Activated CD4-positive, alpha-beta T cell treated with anti-CD3 and anti-CD28 coated beads for 24 hours (primary cell): ENCODE measurements at places on chromosomes 12 and 14.

- DNase-seq: peak; percentile 61
Measured at GRCh38 chr12:46209914-46210872, 58.6 kb downstream of the SLC38A1 start.

GRCh38 chr12:85279449-85280164, 413 bp upstream of the ALX1 start:
- no peak for DNase-seq

- DNase-seq: no peak
Measured at GRCh38 chr14:76514213-76514998, 138.5 kb downstream of the ESRRB start.

DNA sequence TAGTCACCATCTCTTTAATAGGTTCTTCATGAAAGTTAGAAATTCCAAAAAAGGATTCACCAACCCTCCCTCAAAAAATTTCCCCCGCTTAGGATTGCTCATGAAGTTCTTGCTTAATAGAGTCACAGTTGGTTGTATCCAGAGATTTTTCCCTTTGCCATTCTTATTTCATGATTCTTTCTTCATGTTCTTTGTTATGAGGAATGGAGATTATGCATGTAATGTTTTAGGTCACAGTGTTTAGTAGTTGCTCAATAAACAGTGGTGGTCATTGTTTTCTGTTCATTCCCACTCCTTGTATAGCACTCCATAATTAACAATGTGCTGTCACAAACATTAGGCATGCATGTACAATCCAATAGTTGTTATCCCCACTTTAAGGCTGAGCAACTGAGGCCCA, 51.2 kb upstream of the RTRAF start:
- no peak for DNase-seq

DNA sequence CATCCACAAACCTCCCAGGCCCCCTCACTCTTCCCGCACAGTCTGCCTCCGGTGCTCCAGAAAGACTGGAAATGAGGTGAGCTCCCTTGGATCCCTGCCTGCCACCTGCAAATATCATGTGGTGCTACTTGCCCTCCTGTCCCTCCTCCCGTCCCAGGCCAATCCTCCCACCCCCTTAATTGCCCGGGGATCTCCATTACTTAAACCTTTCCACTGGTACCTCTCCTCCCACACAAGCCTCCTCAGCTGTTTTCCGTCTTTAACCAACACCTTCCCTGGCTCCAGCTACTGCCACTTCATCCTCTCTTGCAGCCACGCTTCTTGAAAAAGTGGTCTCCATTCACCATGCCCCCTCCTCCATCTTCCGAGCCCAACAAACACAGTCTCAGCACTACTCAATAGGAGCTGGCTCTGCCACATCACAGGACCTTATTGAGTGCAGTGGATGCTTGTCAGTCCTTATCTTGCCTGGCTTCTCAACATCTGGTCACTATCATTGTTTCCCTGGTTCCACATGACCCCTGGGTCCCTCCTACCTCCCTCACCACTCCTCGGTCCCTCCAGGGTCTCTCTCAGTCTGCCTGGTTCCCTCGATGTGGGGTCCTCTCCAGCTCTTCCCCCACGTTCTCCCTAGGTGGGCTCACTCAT, 11.5 kb downstream of the FAIM2 start:
- DNase-seq: no peak

- no peak for DNase-seq
Measured at GRCh38 chr14:42141328-42141727, 534.7 kb downstream of the LRFN5 start.

GRCh38 chr14:44803239-44803905, 158.4 kb downstream of the KLHL28 start:
- no peak for DNase-seq

DNA sequence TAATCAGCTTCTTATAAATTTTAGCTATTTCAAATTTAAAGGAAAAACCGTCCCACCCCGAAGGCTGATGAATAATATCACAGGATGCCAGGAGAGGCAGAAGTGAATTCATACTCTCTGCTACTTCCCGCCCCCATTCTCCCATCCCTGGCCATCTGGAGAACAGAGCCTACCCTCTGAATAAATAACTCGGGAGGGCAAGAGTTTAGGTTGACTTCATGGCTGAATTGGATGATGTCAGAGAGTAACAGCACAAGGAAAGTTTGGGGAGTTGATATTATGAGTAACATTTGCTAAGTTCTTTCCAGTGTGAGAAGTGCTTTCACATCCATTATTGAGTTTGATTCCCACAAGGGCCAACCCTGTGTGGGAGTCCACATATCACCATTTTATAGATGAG, 241.6 kb downstream of the EGLN3 start:
- DNase-seq: no peak

- no peak for DNase-seq
Measured at GRCh38 chr14:63781686-63782085, 53.8 kb upstream of the SGPP1 start.

DNA sequence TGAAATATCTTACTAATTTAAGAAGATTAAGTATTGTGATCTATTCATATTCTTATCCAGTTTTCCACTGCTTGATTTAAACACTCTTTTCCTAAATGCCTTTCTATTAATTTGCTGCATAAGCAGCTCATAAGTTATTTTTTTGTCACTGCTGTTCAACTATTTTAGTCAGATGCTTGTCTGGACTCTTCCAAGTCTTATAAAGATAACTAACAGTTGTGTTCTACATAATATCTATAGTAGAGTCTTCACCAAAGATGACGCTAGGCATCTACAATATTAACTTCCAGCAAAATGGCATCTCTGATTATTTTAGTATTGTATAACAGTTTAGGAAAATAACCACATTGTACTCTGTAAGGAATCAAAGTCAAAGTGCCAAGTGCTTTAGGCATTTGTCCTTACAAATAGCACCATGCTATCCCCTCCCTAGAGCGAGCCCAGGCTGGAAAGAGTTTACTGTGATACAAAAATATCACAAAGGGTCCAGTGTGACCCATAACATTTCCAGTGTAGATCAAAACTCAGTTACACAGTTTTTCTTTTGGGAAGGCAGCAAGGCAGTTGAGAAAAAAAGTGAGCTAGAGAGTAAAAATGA, 98.2 kb downstream of the DENND5B start:
- DNase-seq: no peak

DNA sequence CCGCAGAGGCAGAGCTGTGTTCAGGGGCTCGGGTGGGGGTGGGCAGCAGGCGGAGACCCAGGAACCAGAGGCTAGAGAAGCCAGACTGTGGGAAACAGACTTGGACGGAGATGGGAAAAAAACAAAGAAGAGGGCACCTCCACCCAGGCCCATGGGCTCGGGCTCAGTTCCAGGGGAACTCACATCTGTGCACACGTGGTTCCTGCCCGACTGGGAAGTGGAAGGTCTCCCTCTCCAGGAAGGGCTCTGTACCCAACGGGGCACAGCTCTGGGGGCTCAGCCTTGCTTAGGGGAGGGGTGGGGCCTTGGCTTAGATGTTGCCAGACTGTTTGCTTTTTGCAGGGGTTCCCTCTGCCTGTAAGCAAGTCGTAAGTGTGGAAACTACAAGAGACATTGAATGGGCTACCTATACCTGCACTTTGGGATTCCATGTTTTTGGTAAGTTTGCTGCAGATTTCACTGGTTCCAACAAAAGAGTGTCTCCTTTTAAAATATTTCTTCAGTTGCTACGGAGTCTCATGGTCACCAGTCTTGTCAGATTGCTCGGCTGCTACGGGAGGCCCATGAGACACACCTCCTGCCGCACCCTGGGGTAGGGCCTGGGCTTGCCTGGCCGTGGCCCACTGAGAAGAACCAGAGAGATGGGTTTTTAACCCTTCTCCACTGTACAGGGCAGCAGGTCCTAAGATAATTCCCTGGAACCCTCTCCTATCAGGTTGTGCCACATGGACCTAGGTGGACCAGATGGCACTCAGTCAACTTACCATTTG, 127.6 kb upstream of the EVL start:
- DNase-seq: no peak
